ENCODE measurements at places on chromosomes 5 and 9. TPM values are rescaled to one million over a fixed set of nuclear protein-coding genes. Genes with fewer than 3 reads are reported as not detected.

GRCh38 chr9:17272536-17272935 lies 137.7 kb downstream of the CNTLN start:
- DNase-seq: no peak

DNA sequence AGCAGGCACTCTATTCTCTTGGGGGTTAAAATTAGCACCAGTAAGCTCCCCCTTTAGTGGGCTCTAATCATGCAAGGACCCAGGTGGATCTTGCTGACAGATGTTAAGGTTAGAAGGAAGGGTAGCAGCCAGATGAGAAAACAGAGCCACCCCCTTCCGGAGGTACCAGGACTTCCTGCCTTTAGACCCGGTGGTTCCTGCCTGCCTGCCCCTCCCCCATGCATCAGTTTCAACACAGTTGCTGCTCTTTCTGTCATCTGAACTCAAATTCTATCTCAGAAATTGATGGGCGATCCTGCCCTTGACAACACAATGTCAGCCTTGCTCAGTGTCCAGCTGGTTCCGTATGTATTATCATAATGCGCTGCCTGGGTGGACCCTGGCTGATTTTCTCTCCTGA lies 287.3 kb downstream of the EBF1 start:
- DNase-seq: no peak

- no peak for DNase-seq
These were observed 446.4 kb upstream of the KLF4 start for GRCh38 chr9:107935931-107936330.

GRCh38 chr5:72268753-72269410 lies 51.2 kb downstream of the MRPS27 start:
- no peak for DNase-seq

- no peak for DNase-seq
These were observed 158.7 kb downstream of the EFNA5 start for GRCh38 chr5:107512029-107512428.

DNA sequence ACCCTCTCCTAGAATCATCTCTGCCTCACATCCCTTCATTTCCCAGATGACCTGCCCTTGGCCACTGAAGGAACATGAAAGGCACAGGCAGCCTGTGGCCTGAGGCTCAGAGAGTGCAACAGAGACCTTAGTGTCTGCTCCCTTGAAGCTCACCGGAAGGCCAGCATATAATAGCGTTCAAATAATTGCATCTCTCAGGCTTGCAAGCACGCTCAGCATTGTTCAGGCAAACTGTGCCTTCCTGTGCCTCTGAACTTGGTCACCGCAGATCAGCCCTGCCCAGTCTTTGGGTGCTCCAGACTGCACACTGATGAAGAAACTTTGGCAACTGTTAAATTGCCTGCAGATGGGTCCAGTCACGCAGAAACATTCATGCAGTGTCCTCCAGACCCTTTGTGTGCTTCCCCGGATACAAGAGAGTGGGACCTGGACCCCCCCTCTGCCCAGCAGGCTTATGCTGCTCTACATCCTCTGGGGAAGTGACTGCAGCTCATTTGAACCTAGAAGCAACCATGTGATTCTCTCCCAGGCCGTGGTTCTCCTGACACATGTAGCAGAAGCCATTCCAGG lies 216.0 kb upstream of the ANKRD55 start:
- no peak for DNase-seq

GRCh38 chr5:66239034-66239433 lies 94.9 kb downstream of the SREK1 start:
- no peak for DNase-seq

- DNase-seq: no peak
These were observed 343.8 kb upstream of the CDH18 start for GRCh38 chr5:20331826-20332225.

GRCh38 chr5:141100243-141100805 lies at the start of gene PCDHB3:
Gene PCDHB3 (plus strand): TSS chr5:141100473. CDS start chr5:141100650, 177 bp downstream.
- DNase-seq: no peak

- DNase-seq: no peak
These were observed 26.8 kb downstream of the IRF1 start for GRCh38 chr5:132463811-132464155.

GRCh38 chr5:129945028-129945427 lies 40.8 kb downstream of the CHSY3 start:
- DNase-seq: no peak

GRCh38 chr9:2086116-2086515 lies 71.0 kb downstream of the SMARCA2 start:
- DNase-seq: no peak

DNA sequence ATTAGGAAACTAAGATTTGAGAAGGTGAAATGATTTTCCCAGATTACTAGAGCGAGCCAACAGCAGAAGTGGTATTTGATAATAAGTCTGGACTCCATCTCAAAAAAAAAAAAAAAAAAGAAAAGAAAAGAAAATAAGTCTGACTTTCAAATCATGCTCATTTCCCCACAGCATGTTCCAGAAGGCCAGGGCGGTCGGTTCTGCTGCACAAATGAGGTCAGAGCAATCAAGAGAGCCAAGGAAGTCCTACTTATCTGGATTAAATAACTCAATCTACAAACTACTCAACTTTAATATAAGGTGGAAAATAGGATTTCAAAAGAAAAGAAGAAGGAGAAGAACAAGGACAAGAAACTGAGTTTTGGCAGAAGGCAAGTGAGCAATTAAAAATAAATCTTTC lies 130.4 kb upstream of the RASA1 start:
- no peak for DNase-seq

- peak; percentile 55 for DNase-seq
These were observed 79.0 kb downstream of the PRLR start for GRCh38 chr5:35151146-35151920.

- DNase-seq: no peak
These were observed 55.5 kb downstream of the PRRC1 start for GRCh38 chr5:127572930-127573329.

DNA sequence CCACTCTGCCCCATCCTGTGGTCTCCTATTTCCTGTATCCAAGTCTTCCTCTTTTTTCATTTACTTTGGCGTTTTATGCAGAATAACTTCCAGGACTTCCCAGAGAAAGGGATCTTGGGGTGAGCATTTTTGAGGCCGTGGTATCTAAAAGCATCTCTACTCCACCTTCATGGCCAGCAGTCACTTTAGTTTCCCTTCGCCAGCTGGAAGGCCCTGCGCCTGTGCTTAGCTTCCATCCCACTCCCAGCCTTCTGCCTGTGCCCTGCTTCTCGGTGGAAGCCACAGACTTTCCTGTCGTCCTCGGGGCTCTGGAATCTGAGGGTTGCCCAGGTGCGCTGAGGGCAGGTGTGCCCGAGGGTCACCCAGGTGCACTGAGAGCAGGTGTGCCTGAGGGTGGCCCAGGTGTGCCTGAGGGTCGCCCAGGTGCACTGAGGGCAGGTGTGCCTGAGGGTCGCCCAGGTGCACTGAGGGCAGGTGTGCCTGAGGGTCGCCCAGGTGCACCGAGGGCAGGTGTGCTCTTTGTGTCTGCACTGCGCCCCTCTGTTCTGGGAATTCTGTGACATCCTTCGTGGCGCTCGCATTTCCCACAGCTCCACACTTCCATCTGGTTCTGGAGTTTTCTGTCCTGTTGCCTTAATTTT lies 32.4 kb upstream of the LRRC14B start:
- no peak for DNase-seq

DNA sequence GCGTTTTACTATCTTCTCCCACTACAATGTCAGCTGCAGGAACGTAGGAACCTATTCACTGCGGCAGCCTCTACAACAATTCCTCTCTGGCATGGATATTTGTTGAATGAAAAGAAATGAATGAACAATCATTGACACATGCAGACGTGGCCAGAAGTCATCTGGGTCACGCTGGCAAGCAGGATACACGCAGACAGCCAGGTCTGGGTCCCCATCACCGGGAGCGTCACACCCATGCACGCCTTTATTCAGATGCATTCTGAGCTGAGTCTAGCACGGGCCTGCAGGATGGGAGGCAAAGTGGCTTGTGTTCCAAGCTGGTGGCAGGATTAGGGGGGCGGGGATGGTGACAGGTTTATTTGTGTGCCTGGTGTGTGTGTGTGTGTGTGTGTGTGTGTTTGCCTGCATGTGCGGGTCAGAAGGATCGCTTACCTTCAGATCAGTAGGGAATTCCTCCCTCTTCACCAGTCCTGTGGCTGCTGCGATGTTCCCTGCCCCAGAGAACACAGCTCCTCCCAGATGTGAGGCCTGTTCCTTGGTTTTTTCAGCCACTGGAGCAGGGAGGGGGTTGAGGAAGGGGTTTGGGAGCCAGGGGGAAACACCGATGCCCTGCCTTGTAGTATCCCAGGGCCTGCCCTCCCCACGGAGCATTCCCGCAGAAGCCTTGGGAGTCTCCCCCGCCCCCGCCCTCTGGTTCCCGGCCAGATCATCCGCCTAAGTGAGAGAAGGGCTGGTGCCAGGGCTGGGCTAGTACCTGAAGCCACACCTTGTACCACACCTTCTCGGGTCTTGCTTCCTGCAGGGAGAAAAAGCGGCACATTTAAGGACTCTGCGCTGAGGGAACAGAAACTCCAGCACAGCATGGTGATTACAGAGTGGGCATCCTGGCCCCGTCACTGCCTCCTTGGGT lies 4.1 kb downstream of the SNCB start:
- DNase-seq: no peak

- no peak for DNase-seq
These were observed 50.3 kb downstream of the RAD50 start for GRCh38 chr5:132607095-132607494.

GRCh38 chr5:43638107-43638506 lies 35.1 kb downstream of the NNT start:
- no peak for DNase-seq

DNA sequence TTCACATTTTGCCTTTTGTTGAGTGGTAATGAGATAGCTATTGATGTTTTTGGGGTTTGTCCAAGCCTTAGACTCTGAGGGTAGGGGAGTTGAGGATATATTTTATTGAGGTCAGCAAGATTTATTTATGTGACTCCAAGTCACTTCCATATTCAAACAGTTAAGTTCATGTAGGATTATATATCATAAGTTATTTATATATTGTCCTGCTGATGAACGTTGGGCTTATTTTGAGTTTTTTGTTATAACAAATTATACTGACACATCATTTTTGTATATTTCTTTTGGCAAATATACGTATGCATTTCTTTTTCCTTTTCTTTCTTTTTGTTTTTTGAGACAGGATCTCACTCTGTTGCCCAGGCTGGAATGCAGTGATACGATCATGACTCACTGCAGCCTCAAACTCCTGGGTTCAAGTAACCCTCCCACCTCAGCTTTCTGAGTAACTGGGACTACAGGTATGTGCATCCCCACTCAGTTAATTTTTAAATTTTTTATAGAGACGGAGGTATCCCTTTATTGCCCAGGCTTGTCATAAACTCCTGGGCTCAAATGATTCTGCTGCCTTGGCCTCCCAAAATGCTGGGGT lies 23.5 kb upstream of the IL12B start:
- no peak for DNase-seq

- DNase-seq: no peak
These were observed 20.7 kb upstream of the SLC25A48 start for GRCh38 chr5:135813758-135814157.

GRCh38 chr9:131214876-131215275 lies 61.4 kb downstream of the FAM78A start:
- DNase-seq: no peak

- DNase-seq: no peak
These were observed 72.6 kb upstream of the PUM3 start for GRCh38 chr9:2916382-2916985.

DNA sequence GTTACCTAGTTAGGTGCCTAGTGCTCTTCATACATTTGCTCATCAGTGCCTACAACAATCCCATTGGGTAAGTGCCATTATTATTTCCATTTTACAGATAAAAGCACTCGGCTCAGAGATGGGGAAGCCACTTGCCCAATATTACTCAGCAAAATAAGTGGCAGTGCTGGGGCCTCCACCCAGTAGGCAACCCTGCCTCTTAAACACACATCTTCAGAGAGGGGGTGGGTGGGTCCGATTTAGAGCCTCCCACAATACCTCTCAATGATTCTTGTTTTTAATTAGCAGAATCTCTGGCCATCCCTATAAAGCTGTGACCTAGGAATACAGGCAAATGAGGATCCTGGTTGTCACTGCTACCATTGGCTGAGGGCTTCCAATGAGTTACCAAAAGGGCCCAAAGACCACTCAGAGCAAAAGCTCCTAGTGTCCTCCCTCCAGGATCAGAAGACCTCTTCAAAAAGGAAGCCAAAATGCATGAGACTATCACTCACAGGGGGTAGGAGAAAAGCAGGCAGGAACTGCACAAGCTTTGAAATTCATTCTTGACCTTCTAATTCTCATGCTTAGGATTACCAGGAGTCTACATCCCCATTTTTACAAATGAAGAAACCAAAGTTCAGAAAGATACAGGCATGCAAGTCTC lies 36.1 kb upstream of the UBE2D2 start:
- DNase-seq: no peak

- DNase-seq: peak; percentile 32
These were observed 62.4 kb downstream of the FGF18 start for GRCh38 chr5:171481571-171482433.

GRCh38 chr9:112041536-112042243 lies 133.4 kb downstream of the SUSD1 start:
- DNase-seq: peak; percentile 56

SNCB gene
- total RNA-seq: 0.39 TPM

PCDHB15 gene
- 3.6 TPM for total RNA-seq

TMED9 gene
- 68.4 TPM for total RNA-seq

TMEM215 gene
- total RNA-seq: 0.39 TPM

BHMT2 gene
- 3.0 TPM for total RNA-seq

FBN2 gene
- total RNA-seq: 88.3 TPM

ENTREP1 gene
- 6.7 TPM for total RNA-seq

PCSK5 gene
- 24.5 TPM for total RNA-seq

LRRC70 gene
- 8.5 TPM for total RNA-seq

TTLL11 gene
- 6.7 TPM for total RNA-seq

EFNA5 gene
- 20.8 TPM for total RNA-seq

CDH9 gene
- total RNA-seq: not detected

TEX48 gene
- not detected for total RNA-seq

ZNG1A gene
- 44.5 TPM for total RNA-seq

TSSK1B gene
- 0.10 TPM for total RNA-seq

PRRX2 gene
- 9.4 TPM for total RNA-seq

NR5A1 gene
- not detected for total RNA-seq

CD72 gene
- 1.6 TPM for total RNA-seq

All from skin of body (tissue), 3 donors.